T-helper 2 cell treated with Interferon-gamma antibody and Interleukin-4, amounts not matched to agents 5 μg/mL and 100 μg/mL, for 36 hours (primary cell): ENCODE measurements at places on chromosomes 16 and 17.

DNA sequence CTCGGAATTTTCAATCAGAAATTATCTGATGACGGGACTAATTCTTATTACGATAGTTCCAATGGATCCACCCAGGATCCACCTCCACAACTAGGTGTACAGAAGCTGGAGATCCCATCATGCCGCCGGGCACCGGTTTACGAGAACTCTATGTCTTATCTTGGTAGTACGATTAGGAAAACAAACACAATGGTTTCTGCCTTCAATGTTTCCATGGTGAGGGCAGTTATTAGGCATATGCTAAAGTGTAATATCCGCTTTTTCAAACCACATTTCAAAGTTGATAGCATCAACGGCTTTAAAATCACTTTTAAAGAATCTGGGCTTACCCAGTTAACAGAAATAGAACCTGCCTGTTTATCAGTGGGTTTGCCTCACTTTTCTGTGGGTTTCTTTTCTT lies 705.7 kb downstream of the MAF start:
- no peak for DNase-seq

GRCh38 chr17:2828397-2829038 lies 32.3 kb downstream of the RAP1GAP2 start:
- peak; percentile 64 for DNase-seq

GRCh38 chr16:14011001-14011400 lies 60.1 kb upstream of the MRTFB start:
- DNase-seq = no peak

DNA sequence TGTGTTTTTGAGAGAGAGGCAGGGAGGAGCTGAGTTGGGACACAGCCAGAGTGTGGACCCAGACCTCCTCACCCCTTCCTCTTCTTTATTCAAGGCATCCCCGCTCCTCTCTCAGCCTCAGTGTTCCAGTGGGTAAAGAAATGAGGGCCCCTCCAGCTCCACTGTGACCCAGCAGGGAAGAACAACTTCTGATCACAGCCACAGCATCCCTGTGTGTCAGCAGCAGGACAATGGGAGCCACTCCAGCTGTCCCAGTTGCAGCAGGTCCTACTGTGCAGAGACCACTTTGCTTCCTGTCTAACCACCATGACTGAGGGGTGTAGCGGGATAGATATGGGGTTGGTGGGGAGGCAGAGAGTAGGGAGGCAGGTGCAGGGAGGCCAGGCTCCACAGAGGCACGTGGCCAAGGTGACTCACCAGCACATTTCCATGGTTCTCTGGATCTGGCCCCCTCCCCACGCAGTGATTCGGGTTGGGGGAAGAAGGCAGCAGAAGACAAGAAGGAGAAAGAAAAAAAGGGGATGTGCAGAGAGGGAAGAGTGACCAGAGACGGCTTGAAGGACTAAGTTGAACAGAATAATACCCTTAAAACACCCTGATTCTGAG lies 24.5 kb downstream of the PIK3R5 start:
- DNase-seq = peak; percentile 35

- DNase-seq = no peak
Observed at GRCh38 chr16:64809876-64810629, 311.8 kb downstream of the CDH11 start.

DNA sequence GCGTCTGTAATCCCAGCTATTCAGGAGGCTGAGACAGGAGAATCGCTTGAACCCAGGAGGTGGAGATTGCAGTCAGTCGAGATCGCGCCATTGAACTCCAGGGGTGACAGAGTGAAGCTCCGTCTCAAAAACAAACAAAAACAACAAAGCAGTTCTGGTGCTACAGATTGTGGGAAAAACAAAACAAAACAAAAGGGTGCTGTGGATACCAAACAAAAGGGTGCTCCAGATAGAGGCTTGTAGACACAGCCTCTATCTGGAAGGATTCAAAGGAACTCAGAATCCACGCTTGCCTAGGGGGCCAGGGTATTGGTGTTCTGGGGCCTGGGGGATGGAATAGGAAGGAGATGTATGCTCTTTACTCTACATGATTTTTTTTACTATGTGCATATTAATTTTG lies 2.5 kb downstream of the MYLK3 start:
- DNase-seq = no peak

DNA sequence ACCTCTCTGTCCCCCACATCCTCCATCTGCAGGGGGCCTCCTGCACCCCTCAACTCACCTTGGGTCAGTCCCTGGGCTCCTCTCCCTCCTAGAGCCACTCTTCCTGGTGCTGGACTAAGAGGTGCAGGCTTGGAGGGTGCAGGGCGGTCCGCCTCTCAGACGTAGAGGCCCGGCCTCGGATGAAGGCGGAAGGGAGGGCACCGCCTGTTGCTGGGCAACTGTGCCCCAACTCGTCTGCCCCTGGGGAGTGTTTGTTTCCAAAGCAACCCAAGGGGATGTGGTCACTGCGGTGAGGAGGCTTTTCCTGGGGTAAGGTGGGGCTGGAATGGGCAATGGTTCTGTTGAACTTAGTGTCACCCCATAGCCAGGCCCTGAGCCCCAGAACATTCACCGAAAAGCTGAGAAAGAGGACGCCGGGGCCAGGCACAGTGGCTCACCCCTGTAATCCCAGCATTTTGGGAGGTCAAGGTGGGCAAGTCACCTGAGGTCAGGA lies at the start of gene C16orf54:
TSS of gene C16orf54 (minus strand) at position 138 of the 493 bp plus-strand sequence. CDS start 1,039 bp downstream, outside the sequence.
- DNase-seq = peak; percentile 86

GRCh38 chr17:77599699-77600098 lies 358.8 kb upstream of the TNRC6C start:
- DNase-seq = no peak

- DNase-seq = no peak
Observed at GRCh38 chr17:39782980-39783379, 45.2 kb downstream of the GRB7 start.

- DNase-seq = peak; percentile 72
Observed at GRCh38 chr17:41496803-41497484, 7.2 kb upstream of the KRT36 start.

DNA sequence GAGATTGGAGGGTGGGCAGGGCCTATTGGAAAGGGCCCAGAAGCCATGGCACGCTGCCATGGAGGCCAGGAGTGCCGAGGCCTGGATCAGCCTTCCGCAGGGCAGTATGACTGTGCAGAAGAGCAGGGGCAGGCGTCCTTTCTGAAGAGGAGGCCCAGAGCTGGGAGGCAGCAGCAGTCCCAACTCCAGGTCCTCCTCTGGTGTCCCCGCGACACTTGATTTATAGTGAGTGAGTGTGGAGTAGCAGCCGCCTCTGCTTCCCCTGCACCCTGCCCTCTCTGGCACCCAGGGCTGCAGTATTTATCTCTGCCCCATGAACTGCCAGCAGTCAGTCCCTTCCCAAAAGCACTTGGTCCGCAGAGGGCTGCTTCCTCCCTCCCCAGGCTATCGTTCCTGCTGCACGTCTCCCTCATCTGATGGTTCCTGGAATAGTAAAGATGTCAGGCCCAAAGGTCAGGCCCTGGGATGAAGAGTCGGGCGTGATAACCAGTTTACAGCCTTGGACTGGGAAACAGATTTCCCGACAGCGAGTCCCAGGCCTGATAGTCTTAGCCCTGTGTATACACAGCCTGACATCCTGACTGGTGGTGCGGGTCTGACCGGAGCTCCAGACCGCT lies 32.9 kb downstream of the PGS1 start:
- no peak for DNase-seq

- no peak for DNase-seq
Observed at GRCh38 chr16:15835136-15835878, 21.5 kb downstream of the MYH11 start.

- DNase-seq = no peak
Observed at GRCh38 chr16:53078247-53078646, 23.5 kb downstream of the CHD9 start.

DNA sequence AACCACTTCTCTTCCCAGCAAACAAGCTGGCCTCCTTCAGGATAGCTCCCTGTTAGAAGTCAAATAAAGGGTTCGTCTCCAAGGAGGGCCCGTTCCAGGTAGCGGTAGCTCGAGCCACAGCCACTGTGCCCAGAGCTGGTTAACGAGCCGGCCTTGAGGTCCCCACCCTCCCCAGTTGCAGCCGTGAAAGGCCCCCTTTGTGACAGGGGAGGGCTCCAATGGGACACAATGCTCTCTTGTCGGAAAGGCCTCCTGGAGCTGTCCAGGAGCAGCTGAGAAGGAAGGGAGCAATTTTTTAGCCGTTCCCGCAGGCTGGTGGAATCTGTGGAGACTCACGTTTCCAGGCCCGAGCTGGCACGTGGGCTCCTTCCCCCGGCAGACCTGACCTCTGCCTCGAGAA lies 29.9 kb upstream of the FOXF1 start:
- DNase-seq = no peak

DNA sequence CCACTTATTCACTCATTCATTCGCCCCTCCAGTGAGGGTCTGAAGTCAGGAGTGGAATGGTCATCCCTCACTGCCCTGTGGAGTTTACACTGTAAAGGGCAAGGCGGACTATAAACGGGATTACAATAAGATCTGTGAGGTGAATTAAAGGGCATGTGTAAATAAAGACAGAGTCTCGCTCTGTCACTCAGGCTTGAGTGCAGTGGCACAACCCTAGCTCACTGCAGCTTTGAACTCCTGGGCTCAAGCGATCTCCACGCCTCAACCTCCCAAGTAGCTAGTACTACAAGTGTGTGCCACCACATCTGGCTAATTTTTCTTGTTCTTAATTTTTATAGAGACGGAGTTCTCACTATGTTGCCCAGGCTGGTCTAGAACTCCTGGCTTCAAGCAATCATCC lies 25.8 kb downstream of the GINS3 start:
- DNase-seq = no peak

- no peak for DNase-seq
Observed at GRCh38 chr17:41329279-41329948, 13.9 kb upstream of the KRTAP17-1 start.

DNA sequence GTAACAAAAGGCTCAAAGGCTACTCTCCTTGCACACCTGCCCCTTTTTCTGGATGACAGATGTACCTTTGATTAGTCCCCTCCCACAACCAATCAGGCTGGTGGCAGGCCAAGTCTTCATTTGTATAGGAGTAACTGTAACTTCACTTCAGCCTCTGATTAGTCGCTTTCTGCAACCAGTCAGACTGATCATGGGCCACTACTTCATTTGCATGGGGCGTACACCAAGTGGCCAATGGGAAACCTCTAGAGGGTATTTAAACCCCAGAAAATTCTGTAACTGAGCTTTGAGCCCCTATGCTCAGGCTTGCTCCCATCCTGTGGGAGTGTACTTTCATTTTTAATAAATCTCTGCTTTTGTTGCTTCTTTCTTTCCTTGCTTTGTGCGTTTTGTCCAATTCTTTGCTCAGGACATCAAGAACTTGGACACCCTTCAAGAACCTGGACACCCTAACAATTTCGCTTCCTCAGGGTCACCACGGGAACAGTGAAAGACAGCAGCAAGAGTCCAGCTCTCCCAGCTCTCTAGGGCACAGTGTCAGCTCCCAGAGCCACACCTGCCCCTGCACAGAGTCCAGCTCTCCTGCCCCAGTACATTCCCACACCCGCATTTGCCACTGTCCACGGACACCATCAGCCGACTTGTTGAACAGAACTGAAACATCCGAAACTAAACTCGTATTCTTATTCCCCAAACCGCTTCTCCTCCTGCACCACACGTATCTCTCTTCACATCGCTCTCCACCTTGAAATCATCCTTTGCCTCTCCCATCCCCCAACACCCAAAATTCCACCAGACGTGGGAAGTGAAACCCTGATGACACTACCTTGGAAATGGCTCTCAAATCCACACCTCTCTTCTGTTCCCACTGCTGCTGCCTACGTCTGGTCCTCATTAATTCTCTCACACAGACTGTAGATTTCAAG lies 53.4 kb downstream of the ABCC12 start:
- no peak for DNase-seq

DNA sequence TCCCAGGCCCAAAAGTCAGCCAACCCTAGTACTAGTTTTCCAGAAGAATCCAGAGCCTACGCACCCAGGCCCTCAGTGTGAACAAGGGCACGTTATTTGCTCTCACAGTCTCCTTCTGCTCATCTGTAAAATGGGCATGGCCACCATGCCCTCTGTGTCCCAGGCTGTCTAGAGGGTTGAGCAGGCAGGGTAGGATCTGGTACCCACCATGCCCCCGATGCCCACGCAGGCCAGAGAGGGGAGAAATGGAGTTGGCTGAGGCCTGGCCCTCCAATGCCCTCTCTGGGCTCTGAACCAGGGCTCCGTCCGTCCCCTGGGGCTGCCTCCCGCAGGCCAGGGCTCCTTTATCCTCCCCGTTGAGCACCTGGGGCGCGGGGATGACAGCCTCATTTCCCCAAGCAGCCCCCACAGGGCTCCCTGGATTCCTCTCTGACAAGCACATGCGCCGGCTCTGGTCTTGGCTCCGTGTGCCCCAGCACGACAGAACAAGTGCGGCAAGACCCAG lies 9.1 kb upstream of the BAHCC1 start:
- no peak for DNase-seq

- DNase-seq = no peak
Observed at GRCh38 chr16:68642436-68643101, 2.5 kb upstream of the CDH3 start.

- no peak for DNase-seq
Observed at GRCh38 chr17:36934692-36935630, 2.3 kb upstream of the LHX1 start.

DNA sequence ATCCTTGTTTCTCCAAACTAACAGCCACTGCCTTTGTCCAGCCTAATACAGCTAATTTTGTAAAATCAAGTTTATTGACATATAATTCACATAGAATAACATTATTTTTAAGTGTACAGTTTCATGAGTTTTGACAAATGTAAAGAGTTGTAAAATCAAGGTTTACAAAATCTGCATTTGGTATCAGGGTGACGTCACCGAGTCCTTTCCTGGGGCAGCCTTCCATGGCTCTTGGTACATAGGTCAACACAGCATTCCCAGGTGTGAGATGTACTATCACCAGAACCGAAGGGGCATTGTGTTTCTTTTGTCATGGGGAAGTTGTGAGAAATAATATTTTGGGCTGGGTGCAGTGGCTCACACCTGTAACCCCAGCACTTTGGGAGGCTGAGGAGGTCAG lies 42.9 kb downstream of the PSMD12 start:
- no peak for DNase-seq

DNA sequence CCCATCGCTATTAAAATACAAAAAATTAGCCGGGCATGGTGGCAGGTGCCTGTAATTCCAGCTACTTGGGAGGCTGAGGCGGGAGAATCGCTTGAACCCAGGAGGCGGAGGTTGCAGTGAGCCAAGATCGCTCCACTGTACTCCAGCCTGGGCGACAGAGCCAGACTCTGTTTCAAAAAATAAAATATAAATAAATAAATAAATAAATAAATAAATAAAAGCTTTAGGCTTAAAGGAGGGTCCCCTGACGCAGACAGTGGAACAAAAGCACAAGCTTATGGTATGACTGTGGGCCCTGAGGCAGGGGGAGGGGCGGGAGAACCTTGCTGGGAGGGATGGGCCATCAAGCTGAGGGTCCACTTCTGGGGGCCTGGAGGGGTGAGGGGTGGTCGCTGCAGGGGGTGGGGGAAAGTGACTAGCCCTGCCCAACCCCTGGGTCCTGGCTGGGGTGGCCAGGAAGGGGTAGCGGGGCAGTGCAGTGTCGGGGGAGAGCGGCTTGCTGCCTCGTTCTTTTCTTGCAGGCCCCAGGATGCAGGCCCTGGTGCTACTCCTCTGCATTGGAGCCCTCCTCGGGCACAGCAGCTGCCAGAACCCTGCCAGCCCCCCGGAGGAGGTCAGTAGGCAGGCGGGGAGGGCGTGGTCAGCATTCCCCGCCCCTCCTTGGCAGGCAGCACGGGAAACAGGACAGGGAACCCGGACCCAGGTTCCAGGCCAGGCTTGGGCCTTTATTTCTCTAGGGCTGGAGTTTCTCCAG lies 4.7 kb downstream of the SERPINF1 start:
- DNase-seq = no peak
